ENCODE measurements at places on chromosomes 5 and 9.

DNA sequence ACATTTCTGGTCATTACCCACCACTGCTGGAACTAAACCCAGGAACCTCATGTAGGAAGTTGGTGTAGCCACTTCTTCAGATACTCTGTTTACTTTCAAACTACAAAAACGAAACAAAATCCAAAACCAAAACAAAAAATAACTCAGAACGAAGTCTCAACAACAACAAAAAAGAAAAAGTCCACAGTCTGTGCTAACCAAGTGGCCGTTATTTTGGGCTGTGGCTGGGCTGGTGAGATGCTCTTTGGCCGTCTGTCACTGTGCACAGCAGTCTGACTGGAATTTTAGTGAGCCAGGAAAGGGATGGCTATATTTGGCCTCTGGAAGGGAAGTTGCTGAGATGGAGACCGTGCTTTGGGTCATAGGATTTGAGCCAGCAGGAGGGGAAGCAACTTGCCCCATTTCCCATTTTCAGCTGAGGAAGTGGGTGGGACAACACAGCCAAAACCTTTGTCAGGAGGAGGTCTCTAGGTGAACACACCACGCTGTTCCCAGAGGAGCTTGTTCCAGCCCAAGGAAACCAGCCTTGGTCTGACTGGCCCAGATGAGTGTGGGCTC lies 334.1 kb downstream of the ZSWIM6 start:
- DNase-seq = no peak

GRCh38 chr9:38075272-38075671 lies 6.2 kb upstream of the SHB start:
- DNase-seq = no peak

DNA sequence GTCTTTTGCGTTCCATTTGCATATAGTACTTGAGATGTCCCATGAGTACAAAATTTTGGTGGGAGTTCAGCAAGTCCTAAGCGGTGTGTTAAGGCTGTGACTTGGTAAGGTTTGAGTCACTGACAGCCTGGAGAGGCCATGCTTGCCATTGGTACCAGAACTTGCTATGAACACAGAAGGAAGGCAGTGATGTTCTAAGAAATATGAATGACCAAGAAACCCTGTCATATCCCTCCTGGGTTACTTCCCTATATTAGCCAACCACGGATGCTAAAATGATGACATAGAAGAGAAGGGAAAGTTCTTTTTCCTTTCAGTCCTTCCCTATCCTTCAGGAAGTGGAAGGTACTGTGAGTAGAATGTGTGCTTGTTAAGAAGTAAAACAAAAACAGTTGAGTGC lies 136.7 kb downstream of the GCNT1 start:
- no peak for DNase-seq

DNA sequence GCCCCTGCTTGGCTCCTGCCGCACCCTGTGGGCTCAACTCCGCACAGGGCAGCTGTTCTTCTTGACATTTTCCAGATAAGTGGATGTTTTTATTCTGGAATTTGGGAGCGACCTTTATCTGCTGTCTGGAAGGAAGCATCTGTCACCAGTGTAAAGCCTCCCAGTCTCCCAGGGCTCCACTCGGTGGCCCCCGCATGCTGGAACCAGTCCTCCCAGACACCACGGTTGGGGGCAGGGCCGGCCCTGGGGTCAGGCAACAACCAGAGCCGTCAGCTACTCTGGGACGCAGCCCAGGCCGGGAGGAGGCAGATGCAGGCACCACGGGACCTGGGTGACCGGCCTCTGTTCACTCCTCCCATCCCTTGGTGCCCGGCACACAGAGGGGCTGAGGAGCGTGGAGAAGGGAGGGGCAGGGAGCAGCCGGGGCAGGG lies 92.8 kb upstream of the ADAMTS2 start:
- DNase-seq = no peak

DNA sequence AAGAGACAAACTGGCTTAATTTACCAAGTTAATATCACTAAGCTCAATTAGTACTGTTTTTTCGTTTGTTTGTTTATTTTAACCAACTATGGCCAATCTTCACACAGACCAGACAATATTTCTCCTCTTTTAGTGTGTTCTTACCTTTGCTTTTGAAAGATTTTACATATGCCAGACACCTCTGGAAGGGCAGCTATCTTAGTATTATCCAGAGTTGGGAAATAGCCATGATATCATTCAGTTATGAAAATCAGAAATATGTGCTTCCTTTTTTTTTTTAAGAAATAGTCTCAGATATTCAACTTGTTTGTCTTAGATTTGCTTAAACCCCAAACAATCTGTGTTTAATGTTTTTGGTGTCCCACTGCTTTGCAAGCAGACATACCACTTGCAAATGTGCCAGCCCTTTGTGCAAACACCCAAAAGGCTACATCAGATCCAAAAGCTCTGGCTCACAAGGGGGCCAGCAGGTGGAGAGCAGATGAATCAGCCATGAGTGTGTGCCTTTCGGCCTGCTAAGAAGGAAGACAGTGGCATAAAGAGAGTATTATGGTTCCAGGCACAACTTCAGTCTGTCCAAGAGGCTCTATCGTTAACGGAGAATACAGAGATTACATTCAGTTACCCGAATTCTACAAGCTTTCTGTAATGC lies 147.6 kb downstream of the EFNA5 start:
- DNase-seq = no peak

- DNase-seq = no peak
Measured at GRCh38 chr5:167968837-167969236, 322.6 kb upstream of the WWC1 start.

- DNase-seq = no peak
Measured at GRCh38 chr5:32277798-32278197, 34.9 kb downstream of the MTMR12 start.

- no peak for DNase-seq
Measured at GRCh38 chr5:138647261-138647788, 72.1 kb upstream of the HSPA9 start.

GRCh38 chr5:137192293-137192743 lies 306.8 kb downstream of the SPOCK1 start:
- no peak for DNase-seq

DNA sequence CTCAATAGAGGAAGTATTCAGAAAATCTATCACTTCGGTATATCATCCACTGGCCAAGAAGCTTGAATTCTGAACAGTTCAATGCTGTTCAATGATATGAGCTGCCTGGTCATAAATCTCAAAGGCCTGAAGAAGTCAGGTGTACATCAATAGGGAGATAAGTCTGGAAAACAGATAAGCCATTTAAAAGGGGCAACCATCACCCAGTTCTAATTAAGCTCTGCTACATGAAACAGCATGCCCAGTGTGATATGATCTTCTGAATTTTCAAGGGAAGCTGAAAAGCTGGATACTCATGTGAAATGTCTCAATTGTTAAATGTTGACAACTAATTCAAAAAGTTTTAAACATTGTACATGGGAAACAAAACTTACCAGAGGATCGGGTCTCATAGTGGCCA lies 2020.7 kb upstream of the WWC1 start:
- no peak for DNase-seq

All from liver (tissue), 10 donors.